ENCODE measurements at places on chromosomes 13 and 19.
A peak's percentile ranks its signal among the peaks of the same experiment; 100 is the strongest.

DNA sequence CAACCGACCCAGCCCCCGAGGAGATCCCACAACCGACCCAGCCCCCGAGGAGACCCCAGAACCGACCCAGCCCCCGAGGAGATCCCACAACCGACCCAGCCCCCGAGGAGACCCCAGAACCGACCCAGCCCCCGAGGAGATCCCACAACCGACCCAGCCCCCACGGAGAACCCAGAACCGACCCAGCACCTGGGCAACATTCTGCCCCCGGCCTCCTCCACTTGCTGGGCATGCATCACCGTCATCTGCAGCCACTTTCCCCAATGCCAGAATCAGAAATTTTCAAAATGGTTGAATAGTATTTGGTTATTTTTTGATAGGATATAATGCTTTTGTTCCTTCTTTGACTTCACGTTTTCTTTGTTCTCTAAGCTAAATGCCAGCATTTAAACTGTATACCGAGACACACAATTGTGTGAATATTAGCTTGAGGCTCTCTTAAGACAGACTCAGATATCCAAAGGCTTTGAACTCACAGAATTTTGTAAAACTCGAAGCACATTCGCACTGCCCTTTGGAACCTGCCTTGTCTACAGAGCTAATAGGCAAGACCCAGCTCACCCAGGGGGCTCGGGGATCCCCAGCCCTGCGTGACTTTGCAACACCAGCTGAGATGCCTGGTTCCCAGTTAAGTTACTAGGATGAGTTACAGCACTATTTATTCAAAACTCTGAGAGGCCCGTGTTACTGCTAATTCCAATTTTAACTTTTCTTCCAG, 15.5 kb upstream of the RASA3 start:
- DNase-seq, result no peak

DNA sequence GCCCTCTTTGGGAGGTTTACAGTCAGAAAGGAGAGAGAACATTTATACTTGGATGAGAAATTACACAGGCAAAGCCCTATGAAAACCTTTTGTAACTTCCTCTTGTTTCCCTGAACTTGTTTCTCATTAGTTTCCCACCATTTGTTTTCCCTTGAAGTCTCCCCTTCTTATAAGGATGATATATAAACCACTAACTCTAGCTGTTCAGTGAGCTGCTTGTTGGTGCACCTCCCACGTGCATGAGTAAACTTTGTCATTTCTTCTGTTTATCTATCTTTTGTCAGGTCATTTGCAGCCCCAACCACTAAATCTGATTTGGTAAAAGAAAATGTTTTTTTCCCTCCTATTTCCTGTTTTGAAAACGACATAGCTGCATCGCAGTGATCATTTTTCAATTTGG, 919.9 kb downstream of the SLITRK1 start:
- DNase-seq, result no peak

DNA sequence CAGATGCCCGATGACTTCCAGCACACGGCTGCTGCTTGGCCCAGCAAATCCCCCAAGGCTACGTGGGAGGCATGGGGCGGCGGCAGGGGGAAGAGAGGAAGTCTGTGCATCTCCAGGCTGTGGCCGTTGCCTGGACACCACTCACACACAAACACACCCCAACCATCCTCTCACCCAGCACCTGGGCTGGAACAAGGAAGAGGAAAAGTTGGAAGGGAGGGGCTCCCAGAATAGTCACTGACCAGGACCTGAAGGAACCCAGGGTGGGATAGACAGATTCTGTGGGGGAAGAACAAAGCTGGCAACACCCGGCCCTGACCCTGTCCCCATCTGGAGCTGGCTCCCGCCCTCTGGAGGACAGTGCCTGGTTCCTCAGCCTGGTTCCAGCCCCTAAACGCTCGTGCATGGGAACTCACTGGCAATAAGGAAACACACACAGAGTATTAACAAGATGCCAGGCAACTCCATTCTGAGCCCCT, 11.2 kb downstream of the PPP6R1 start:
- no peak for DNase-seq

GRCh38 chr13:53782488-53782961, 753.9 kb downstream of the OLFM4 start:
- peak; percentile 66 for DNase-seq

- DNase-seq, result no peak
These were observed 176.5 kb downstream of the SPRY2 start for GRCh38 chr13:80164462-80164861.

Measured in SW480 (cell line).